ENCODE measurements at places on chromosomes 7 and 10. TPM values are rescaled to one million over a fixed set of nuclear protein-coding genes. Genes with fewer than 3 reads are reported as not detected.

Gene SAP25
- 1.3 TPM for total RNA-seq

Gene NUB1
- total RNA-seq: 35.3 TPM

Gene DNAH11
- 1.6 TPM for total RNA-seq

Gene LRRD1
- not detected for total RNA-seq

Gene HOXA2
- not detected for total RNA-seq

Gene CHRM2
- total RNA-seq: not detected

Gene GPR158
- total RNA-seq: 0.35 TPM

Gene AGR2
- not detected for total RNA-seq

Gene SFTPD
- total RNA-seq: 0.21 TPM

Gene CLDN4
- total RNA-seq: 2.0 TPM

Gene DPY19L1
- total RNA-seq: 13.1 TPM

Gene OR2A2
- total RNA-seq: not detected

Gene ASZ1
- total RNA-seq: not detected

Gene SORCS3
- 0.03 TPM for total RNA-seq

Gene ADAM22
- 4.8 TPM for total RNA-seq

Gene ALDH18A1
- total RNA-seq: 101 TPM

All from H7 (cell line).